ENCODE measurements at places on chromosomes 1 and 21. TPM values are rescaled to one million over a fixed set of nuclear protein-coding genes. Genes with fewer than 3 reads are reported as not detected.

DNA sequence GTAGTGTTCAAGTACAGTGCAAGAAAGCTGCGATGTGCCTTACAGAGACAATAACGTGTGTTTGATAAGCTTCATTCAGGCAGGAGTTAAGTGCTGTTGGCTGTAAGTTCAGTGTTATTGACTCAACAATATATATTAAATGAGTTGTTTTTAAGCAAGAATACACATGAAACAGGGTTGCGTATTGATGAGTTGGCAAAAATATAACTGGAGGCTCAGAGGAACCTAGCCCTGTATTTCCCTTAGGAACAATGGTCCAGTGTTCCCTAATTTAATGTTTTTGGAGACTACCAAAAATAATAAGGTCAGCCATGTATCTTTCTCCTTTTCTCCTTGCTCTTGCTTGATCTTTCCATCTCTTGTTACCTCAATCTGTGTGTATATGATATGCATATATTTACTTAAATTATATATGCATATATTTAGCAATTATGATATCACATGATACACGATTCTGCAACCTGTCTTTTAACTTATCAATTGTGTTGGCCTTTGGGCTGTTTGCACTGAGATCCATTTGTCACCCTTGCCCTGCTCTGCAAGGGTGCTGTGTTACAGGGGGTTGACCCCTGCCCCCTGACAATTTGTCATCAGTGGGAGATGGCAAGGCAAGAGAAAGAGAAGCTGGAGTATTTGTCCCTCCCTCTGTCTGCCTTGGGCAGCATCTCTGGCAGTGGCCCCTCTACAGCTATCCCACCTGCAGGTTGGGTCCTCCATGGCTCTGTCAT, 109.7 kb downstream of the FGGY start:
- no peak for DNase-seq

GRCh38 chr1:189786761-189787160, 690.9 kb downstream of the BRINP3 start:
- DNase-seq = no peak

DNA sequence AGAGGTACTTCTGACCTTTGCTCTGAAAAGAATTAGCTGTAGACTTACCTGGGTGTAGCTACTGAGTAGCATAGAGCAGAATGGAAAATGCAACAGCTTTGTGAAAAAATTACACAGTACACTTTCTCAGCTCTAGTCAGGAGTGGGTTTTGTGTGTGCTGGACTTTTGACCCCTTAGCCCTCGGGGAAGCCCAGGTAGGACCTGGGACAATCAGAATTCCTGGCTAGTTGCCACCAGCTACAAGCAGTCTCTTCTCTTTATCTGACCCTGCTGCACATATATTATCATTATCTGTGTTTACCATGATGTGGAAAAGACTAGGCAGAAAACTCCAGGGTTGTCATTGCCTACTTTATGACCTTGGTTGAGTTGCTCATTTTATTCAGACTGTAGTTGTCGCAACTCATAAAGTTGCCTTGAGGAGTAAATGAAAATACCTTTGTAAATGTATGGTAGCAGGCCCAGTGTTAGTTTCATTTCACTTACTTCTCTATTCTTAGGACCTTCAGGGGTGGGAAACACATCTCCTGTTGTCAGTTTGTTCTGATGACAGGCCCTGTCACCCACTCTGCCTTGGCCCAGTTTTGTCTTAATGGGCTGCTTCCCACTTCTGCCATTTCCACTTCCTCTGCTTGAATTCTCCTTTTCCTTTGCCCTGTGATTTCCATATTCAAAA, 5.4 kb downstream of the NEK7 start:
- DNase-seq = no peak

HSD11B1 gene
- total RNA-seq = 47.3 TPM

HCRTR1 gene
- not detected for total RNA-seq
